Activated T-cell treated with anti-CD3 and anti-CD28 coated beads for 24 hours (primary cell): ENCODE measurements at places on chromosomes 2 and 18.

- DNase-seq: no peak
These were observed 234.9 kb upstream of the SMAD7 start for GRCh38 chr18:49185623-49186022.

- DNase-seq: no peak
These were observed 28.4 kb upstream of the ID2 start for GRCh38 chr2:8653485-8653884.

GRCh38 chr2:75549401-75550253, 11.1 kb downstream of the EVA1A start:
- no peak for DNase-seq

- DNase-seq: no peak
These were observed 33.1 kb upstream of the MYO1B start for GRCh38 chr2:191212119-191212518.

- DNase-seq: no peak
These were observed 67.6 kb downstream of the RALBP1 start for GRCh38 chr18:9542924-9543323.

- no peak for DNase-seq
These were observed 7.2 kb downstream of the TGFA start for GRCh38 chr2:70546376-70546775.

GRCh38 chr2:10499275-10499907, 51.3 kb upstream of the ODC1 start:
- no peak for DNase-seq

DNA sequence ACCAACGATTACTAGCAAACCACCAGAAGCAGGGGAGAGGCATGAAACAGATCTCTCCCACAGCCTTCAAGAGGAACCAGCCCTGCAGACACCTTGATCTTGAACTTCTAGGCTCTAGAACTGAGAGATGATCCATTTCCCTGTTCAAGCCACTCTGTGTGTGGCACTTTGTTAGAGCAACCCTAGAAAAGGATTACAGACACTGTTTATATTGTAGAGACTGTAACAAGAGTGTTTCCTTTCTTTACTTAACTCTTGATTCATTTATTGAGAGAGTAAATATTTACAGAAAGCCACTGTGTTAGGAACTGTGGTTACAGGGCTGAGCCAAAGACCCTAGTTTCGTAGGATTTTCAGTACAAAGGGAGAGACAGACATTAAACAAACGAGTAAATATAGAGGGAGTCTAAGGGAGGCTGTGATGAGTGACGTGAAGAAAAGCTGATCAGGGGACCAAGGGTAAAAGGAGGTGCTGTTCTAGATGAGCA, 10.9 kb downstream of the CCDC68 start:
- no peak for DNase-seq

GRCh38 chr2:143435131-143435530, 305.9 kb downstream of the ARHGAP15 start:
- DNase-seq: no peak

- DNase-seq: no peak
These were observed 236.3 kb upstream of the ID2 start for GRCh38 chr2:8445580-8445979.
